ENCODE measurements at places on chromosomes 16 and 17.

DNA sequence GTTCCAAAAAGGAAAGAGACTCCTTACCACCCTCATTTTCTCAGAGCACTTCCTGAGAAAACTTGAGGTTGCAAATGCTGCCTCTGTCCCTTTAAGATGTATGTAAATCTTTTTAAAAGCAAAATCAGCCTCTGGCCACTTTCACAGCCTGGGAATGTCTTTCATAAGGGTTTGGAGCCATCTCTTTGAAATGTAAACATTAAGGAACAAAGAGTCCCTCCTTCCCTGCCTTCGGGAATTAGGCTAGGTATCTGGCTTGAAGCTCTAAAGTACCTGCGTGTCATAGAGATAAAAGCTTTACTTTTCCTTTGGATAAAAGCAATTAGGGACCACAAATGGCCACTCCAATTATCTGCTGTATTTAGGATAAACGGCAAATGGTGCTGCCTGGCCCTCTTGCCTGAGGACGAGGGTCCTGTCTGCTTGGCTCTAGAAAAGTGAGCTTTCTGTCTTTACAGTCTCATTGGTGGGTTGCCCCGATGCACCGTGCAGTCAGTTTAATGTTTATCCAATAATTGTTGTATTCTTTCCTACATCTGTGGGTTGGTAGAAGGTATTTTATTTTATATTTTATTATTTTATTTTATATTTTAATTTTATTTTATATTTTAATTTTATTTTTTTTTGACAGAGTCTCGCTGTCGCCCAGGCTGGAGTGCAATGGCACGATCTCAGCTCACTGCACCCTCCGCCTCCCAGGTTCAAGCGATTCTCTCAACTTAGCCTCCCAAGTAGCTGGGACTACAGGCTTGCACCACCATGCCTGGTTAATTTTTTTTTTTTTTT lies 23.9 kb downstream of the NLRC3 start:
- no peak for DNase-seq

DNA sequence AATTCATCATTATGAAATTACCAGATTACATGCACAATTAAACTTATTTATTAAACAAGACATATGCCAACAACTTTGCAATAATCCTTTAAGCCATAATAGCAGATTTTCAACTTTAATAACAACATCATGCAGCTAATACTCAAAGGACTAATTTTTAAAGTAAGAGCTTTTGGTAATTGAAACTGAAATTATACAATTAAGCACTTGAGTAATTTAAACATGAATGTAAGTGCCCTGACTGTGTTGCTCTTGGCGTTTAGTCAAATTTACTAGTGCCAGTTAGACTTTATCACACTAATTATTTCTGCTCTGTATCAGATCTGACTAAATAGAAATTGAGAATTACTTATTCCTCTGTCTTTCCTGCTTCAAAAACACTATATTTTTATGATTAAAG lies 46.8 kb upstream of the PSMD7 start:
- DNase-seq, result no peak

GRCh38 chr16:81900456-81900855 lies 110.8 kb downstream of the SDR42E1 start:
- no peak for DNase-seq

DNA sequence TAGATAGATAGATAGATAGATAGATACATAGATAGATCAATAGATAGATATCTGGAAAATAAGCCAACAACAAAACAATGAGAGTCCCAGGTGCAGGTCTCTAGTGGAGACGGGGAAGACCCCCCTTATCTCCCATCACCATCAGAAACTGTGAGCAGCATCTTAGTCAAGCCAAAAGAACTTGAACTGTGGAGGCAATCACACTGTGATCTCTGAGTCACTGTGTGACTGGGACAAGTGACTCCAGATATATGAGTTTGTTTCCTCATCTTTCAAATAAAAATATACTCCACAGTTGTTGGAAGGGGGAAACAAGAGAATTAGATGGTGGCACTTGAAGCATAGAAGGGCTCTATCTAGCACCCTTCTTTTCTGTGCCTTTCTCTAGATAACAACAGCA lies 42.1 kb downstream of the NOG start:
- DNase-seq, result no peak

DNA sequence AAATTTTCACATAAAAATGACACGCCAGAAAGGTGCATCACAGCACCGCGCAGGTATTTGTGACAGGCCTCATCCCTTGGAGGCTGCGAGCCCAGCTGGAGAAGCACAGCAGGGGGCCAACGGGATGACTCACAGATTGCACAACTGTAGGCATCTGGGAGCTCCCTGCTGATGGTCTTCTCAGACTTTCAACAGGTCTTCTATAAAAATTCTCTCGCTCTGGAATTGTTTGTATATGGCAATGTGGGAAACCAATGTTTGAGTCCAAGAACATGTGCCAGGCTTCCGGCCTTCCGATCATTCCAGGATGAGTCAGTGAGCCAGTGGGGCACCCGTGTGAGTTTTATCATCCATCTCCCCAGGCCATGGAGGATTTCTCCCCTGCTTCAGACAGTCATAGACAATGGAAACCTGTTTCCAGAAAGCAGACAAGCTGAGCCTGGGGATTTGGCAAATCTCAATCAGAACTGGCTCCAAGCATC lies 24.1 kb upstream of the ADORA2B start:
- DNase-seq, result no peak

GRCh38 chr16:55566432-55567175 lies at the start of gene CAPNS2:
Gene CAPNS2 (plus strand): TSS chr16:55566684. CDS start chr16:55566757, 73 bp downstream.
- no peak for DNase-seq

- DNase-seq, result no peak
Observed at GRCh38 chr17:80948019-80948975, 43.3 kb upstream of the CHMP6 start.

DNA sequence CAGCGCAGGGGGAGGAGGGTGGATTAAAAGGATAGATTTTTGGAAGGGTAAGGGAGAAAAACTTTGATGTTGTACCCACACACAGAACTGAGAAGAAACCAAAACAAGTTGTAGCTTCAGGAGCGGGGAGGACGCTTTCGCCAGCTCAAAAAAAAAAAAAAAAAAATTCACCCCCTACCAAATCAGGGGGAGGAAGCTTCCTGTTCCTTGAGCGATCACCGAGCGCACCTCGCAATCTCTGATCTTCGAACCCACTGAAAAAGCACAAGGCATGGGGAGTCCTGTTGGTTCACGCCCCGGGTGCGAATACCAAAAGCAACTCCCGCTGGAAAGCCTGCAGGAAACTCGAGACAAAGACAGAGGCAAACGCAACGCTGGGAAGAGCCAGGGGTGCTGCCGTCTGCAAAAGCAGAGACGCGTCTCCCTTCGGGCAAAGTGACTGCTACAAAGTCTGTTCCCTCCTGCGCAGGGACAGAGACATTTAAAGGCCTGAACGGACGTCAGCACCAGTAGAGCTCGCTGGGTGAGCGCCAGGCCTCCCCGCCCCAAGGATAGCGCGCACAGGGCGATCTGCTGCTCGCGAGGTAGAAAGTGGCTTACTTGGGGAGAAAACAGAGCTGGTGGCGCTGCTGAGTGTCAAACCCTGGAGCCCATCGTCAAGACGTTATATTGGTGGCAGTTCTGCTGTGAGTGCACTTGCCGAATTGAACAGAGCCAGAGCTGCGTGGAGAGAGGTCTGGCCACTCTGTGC lies 190.4 kb downstream of the USP22 start:
- no peak for DNase-seq

- no peak for DNase-seq
Observed at GRCh38 chr16:23104032-23104955, 45.0 kb downstream of the USP31 start.

DNA sequence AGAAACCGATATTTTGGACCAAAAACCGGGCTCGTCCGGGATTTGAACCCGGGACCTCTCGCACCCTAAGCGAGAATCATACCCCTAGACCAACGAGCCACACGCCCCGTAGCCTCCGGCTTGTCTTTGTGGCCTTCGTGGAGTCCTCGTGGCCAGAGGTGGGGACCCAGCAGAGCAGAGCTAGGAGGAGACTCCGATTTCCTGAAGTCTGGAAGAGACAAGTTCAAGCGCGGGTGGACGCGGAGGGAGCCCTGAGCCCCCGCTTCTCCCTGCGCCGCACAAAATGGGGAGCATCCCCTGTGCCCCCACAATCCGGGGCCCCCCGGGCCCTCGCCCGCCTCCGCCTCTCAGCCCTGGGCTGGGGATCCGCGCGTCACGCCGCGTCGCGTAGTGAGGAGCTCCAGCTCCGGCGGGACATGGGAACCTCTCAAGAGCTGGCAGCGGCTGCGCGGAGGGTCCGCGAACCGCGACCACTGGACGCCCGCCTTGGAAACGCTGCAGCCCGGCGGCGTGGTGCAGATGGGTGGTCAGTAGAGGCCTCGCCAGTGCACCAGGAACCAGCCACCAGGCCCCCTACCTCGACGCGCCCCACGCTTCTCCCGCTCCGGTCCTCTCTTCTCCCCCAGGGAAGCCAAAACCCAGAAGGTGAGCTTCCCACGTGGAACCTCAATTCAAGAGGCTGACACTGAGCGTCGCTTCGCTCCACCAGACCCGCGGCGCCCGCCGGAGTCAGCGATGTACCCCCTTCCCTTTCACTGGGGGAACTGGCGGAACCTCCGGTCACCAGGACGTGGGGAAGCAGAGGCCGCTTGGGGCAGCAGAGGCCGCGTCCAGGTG lies 5.2 kb upstream of the OR1F1 start:
- no peak for DNase-seq

Data from activated CD8-positive, alpha-beta memory T cell treated with anti-CD3 and anti-CD28 coated beads for 1 hour (primary cell).